ENCODE measurements at places on chromosomes 3 and 15. TPM values are rescaled to one million over a fixed set of nuclear protein-coding genes. Genes with fewer than 3 reads are reported as not detected.

Gene TUSC7
- total RNA-seq, result not detected

Gene GLDN
- total RNA-seq, result 0.57 TPM

Gene ELL3
- total RNA-seq, result 6.8 TPM

Gene PLSCR2
- total RNA-seq, result 0.54 TPM

Gene CYP11A1
- total RNA-seq, result 0.57 TPM

Gene GOLGA8T
- total RNA-seq, result not detected

Gene FAM107A
- total RNA-seq, result 0.08 TPM

Gene TNFSF10
- total RNA-seq, result 2.2 TPM

Gene GXYLT2
- total RNA-seq, result 6.1 TPM

Gene TRPC1
- total RNA-seq, result 29.6 TPM

Data from Panc1 (cell line).